ENCODE measurements at places on chromosomes 1 and 21.

DNA sequence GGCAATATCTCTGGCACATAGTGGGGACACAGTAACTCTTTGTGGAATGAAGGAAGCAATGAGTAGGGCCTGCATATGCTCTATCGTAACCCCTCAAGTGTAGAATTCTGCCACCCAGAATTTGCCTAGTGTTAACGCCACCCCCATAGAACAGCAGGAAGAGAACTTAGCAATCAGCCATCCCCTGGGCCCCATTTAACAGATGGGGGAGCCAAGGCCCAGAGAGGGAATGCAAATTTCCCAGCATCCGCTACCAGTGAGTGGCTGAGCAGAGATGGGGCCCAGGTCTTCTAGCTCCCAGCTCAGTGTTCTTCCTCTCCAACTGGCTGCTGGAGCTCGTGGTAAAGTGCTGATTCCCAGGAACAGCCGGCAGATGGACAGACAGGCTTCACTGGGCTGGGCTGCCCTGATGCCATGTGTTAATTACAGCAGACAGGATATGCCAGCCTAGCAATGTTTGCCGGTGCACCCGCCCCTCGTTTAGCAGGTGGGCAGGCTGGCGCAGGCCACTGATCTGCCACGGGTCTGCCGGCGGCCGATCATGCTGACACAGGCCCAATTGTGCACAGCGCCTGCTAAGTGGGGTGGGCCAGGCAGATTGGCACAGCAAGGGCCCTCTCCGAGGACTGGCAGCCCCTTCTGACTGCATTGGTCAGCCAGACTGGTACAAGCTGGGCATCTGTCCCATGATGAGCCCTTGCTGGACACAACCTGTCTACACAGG is 171.9 kb downstream of the IGSF21 start:
- DNase-seq = no peak

DNA sequence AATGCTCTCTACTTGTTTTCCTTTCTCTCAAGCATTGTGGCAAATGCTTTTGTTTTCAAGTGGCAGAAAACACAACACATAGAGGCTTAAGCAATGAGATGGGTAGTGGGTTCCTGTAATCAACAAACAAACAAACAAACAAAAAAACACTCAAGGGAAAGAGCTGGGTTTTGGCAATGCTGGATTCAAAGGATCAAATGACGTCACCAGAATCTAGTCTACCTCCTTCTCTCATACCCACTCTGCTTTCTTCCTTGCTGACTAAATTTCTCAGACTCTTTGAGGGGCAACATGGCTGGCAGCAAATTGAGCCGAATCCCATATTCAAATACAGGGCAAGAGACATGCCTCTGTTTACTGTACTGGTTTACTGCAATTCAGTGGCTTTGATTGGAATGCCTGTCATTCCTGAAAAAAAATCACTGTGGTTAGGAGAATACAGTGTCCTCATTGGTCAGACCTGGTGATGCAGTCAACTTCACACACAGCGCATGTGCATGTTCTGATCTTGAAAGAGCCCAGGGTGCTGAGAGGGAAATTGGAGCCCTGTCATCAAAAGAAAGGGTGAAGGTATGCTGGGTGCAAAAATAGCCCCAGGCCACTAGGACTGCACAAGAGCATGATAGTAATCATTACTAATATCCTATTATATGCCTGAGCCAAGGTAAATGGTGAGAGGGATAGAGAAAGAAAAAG is 356.2 kb downstream of the KCTD3 start:
- no peak for DNase-seq

DNA sequence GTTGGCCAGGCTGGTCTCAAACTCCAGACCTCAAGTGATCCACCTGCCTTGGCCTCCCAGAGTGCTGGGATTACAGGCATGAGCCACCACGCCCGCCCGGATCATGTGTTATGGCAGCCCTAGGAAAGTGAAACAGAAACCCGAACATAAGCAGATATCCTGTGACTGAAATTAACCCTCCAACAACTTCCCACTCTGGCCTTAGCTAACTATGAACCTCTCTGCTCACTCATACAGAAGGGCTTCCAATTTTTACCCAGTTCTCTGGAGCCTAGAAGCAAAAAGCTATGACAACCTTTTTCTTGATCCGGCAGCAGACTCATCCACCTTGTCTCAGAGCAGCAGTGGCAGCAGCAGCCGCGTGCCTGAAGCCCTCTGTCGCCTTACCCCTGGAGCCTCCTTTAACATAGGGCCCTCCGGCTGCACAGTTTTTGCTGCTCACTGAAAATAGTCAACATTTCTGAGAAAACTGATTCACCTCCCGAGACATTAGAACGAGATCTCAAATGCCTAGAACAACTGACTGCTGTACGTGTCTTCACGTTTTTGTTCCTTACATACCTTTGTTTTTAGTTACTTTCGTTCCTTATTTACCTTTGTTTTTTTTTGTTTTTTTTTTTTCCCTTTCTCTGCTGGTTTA is 9.3 kb downstream of the CBR1 start:
- no peak for DNase-seq

GRCh38 chr1:235855811-235856429 is 10.8 kb downstream of the LYST start:
- DNase-seq = no peak

DNA sequence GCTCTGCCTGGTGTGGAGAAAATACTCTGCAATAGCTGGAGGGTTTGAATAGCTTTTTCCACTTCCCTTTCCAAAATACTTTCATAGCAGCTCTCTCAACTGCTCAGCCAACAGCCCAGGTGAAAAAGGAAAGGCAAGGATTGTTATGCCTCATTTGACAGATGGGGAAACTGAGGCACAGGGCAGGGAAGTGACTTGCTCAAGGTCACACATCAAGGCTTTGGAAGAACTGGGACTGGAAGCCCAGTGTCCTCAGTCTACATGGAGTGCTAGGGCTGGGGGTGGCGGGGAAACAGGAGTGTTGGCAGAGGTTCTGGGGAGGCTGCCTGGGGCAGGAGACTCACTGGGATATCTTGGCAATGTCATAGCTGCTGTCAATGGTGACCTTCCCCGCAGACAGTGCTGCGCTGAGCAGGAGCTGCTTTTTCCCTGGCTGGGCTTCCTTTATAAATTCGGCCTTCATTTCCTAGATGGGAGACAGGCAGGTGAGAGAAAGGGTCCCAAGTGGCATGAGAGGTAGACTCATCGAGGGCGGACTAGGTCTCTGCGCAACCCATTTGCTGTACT is 4.0 kb downstream of the CHI3L1 start:
- no peak for DNase-seq
